T47D (cell line): ENCODE measurements at places on chromosomes 2 and 18.

DNA sequence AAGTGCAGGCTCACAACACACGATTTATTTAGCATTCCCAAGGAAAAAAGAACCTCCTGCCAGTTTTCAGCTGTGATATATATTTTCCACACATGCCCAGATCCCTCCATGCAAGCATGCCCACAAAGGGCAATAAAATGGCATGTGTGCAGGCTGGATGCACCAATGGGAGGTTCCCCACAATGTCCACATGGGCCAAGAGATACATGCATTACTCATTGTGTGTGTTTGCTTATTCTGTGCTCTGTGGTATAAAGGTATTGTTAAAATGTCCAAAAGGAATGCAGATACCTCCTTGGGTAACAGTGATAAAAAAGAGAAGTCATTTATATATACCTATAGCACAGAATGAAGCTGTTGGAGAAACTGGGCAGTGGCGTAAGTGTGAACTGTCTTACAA is 207.4 kb downstream of the FHOD3 start:
- no peak for DNase-seq

DNA sequence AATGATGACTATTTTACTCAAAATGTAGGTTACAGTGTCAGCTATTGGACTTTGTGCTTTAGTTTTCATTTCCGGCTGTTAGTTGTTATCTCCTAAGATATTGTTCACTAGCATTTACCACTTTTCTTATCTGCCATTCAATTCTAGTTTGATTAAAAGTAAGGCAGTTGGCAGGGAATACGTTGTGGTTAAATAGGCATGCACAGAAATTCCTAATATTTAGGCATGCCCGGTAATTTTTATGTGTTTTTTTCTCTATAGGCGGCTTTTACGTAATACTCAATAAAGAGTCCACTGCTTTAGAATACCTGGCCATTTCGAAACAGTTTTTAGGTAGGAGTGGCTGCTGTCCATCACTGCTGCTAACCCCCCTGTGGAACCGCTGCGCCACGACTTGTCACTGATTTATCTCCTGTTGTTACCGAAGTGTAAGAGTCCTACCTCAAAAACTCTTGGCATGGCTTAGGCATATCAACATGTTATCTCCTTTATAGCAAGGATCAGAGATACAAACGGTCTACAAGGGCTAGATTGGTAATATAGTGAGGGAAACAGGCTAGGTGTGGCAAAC is 39.5 kb downstream of the BABAM2 start:
- DNase-seq, result no peak

DNA sequence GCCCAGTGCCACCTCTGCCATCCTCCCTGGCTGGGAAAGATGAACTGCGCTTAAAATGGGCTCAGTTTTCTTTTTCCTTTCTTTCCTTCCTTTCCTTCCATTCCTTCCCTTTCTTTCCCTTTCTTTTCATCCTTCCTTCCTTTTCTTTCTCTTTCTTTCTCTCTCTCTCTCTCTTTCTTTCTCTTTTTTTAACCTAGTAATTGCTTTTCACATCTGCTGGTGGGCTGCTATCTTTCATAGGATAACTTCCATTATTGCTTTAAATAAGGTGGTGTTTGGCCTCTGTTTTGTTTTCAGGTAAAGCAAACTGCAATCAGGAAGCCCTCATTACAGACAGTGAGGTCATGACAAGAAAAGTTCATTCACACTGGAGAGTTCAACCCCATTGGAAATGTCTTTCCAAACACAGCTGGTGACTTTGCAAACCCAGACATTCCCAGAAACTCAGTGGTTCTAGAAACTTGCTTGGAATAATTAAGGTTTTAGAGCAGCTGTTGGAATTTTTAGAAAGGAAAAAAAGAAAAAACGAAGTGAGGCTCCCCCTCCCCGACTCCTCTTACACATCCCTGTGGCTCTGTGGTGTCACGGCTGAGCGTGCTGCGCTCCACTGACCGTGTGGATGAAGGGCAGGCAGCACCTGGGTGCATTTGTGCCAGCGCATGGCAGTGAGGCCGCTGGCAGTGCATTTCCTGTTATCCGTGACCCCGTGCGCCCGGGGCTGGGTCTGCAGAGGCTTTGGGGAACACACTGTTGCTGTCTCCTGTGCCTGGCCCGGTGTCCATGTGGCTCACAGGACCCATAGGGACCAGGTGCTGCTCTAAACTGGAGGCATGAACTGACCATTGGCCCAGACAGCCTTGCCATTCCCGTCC is 76.9 kb downstream of the MBP start:
- DNase-seq, result no peak

- no peak for DNase-seq
These were observed 52.8 kb upstream of the NRXN1 start for GRCh38 chr2:51084750-51085149.

DNA sequence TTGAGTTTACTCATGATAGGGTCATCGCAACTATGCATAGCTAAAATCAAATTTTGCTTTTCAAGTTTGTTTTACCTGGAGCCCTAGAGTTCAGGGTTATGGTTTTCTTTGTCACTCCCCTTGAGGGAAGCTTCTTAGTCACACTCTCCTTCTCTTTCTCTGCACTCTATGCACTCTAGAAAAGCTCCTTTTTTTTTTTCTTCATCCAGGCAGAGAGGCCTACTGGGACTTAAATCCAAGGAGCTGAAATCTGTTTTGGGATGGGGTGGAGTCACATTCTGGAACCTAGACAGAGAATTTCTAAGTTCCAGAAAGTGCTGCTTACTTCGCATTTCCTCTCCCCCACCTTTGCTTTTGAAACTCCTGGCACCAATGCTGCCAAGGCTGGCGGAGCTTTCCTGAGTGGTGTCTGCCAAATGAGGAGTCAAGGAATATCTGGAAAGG is 19.1 kb upstream of the IL18R1 start:
- DNase-seq, result no peak

DNA sequence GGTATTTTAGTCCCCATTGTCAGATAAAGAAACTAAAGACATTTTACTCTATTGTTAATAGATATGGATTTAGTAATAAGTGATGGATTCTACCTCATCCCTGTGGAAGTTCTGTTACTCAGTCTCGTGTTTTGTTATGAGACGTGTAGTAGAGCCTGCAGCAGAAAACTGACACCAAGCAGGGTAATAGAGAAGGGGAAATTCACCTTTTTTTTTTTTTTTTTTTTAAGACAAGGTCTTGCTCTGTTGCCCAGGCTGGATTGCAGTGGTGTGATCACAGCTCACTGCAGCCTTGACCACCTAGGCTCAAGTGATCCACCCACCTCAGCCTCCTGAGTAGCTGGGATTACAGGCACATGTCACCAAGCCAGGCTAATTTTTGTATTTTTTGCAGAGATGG is 164.5 kb downstream of the CERS6 start:
- no peak for DNase-seq

GRCh38 chr2:112646102-112646719 is 472 bp downstream of the SLC20A1 start:
- peak; percentile 36 for DNase-seq

- no peak for DNase-seq
These were observed 229.2 kb downstream of the MYT1L start for GRCh38 chr2:2101924-2102323.

DNA sequence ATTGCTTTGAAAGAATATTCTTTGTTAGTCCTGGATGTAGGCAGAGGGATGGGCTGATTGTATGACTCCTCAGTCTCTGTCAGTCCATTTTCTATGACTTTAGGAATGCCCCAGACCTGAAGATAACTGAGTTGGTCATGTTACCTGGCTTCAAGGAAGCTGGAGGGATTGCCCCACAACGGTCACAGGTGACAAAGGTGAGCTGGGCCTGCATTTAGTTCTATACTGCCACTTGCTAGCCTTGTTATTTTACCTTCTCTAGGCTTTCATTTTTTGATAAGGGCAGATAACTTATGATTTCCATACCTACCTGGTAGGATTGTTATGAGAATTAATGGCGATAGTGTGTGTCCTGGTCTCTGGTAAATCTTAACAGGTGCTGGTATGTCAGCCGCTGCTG is 260.1 kb downstream of the PRKCE start:
- DNase-seq, result no peak

DNA sequence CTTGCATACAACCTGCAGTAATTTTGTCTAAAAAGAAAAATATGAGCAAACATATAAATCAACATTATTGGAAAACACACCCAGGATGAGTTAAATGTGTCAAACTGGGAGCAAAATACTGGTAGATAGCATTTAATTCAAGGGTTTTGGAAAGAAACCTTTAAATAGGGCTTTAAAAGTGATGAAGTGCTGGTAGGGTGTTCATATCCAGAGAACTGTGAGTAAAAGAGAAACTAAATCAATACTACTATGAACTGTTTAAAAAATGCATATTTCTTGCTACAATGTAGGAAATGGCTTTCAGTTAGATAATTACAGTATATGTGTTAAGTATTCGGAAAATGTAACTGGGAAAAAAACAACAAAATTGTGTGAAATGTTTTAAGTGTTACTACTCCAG is 117.8 kb downstream of the ATAD2B start:
- no peak for DNase-seq

DNA sequence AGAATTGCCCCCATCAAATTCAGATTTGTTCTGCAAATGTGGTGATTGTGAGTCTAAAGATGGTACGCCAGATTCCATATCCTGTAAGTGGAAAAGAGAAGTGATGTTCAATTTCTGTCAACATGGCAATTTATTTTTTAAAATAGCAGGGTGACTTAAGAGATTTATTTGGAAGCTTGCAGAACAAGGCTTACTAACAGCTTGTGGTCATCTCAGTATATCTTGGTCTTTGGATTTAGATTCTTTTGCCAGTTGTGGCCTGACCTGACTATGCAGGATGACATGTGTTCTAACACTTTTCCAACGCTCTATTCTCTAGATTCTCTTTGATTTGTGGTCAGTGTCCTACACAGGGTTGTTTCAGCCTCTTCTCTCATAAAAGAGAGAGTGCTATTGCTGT is 74.4 kb downstream of the MAP3K20 start:
- DNase-seq, result no peak

- DNase-seq, result peak; percentile 2
These were observed 143.0 kb downstream of the ARL6IP6 start for GRCh38 chr2:152861349-152861942.

DNA sequence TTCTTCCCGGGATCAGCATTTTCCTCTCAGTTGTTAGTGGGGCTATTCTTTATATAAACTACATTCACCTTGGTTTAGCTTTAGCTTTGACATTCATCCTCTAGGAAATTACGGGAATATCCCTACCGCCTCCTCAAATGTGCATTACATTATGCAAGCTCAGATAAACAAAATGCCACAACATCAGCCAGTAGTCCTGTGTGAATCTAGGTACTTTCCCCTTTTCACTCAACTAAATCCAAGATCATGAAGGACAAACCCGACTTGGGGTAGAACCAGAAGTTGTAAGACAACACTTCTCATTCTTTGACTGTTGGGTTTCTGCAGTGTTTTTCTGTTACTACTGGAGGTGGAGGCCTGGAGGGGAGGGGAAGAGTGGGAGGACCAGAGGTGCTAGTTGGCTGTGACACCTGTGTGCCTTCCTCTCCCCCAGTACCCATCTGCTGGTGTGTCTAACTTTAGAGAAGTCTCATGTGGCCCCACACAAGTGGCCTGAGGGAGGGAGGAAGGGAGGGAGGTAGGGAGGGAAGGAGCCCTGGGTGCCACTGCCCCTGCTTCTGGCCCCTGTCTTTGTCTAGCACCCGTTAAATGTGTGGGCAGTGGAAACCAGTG is 84.8 kb upstream of the BCL2L11 start:
- DNase-seq, result no peak

GRCh38 chr18:36499938-36500337 is 202.4 kb downstream of the FHOD3 start:
- DNase-seq, result no peak

DNA sequence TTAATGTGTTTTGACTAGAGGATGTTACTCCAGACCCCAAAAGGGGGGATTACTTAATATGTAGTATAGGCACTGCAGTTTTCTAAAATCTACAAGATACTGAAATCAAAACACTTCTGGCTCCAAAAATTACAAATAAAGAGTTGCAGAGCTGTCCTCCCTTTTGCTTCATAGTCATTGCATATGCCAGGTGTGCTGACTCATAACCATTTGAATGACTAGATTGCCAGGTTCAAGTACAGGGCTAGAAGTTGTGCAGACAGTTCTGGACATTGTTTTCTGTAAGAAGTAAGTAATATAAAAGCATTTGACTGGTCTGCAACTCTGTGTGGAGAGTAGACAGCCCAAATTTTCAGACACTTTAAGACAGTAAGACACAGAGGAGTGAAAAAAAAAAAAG is 6.7 kb downstream of the CWC22 start:
- no peak for DNase-seq

DNA sequence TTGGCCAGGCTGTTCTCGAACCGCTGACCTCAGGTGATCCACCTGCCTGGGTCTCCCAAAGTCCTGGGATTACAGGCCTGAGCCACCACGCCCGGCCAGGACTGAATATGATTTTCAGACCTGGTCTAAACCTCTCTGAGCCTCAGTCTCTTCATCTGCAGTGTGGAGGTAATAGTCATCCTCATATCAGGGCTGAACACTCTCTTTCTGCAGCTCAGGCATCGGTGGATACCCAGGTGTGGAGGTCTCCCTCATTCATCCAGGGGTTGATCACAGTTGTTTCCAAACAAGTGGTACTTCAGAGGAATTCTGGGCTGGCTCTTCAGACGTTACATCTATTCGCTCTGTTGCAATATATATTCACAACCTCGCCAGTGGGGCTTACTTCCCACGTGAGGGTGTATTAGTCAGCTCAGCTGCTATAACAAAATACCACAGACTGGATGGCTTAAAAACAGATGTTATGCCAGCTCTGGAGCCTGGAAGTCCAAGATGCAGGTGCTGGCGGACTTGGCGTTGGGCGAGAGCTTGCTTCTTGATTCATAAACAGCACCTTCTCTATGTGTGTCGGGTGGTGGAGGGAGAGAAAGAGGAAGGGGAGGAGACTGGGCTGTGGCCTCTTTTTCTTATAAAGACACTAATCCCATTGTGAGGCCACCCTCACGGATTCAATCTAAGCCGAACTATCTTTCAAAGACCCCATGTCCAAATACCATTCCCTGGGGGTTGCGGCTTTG is 2.9 kb upstream of the MBP start:
- no peak for DNase-seq

GRCh38 chr2:7694076-7694985 is 777.1 kb downstream of the RNF144A start:
- no peak for DNase-seq

- DNase-seq, result no peak
These were observed 11.9 kb downstream of the FIGN start for GRCh38 chr2:163723881-163724280.

GRCh38 chr2:40244675-40245074 is 207.2 kb downstream of the SLC8A1 start:
- peak; percentile 55 for DNase-seq

DNA sequence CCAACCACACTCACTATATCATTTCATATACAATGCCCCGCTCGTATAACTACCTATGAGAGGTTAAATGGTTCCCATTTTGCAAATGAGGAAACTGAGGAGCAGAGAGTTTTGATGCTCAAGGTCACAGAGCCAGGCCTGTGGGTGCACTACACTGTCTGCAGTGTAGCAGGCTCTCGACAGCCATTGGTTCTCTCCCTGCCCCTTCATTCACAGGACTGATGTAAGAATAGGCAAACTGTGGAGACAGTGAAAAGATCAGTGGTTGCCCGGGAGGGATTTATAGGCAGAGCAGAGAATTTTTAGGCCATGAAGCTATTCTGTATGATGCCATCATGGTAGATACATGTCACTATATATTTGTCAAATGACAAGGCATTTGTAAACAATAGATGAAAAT is 39.0 kb upstream of the LBH start:
- no peak for DNase-seq

- DNase-seq, result no peak
These were observed 2.3 kb upstream of the TMEM37 start for GRCh38 chr2:119429225-119429981.
